ENCODE measurements at places on chromosomes 1 and 21.

GRCh38 chr1:1788646-1789431 lies 10.6 kb upstream of the NADK start:
- DNase-seq: no peak

DNA sequence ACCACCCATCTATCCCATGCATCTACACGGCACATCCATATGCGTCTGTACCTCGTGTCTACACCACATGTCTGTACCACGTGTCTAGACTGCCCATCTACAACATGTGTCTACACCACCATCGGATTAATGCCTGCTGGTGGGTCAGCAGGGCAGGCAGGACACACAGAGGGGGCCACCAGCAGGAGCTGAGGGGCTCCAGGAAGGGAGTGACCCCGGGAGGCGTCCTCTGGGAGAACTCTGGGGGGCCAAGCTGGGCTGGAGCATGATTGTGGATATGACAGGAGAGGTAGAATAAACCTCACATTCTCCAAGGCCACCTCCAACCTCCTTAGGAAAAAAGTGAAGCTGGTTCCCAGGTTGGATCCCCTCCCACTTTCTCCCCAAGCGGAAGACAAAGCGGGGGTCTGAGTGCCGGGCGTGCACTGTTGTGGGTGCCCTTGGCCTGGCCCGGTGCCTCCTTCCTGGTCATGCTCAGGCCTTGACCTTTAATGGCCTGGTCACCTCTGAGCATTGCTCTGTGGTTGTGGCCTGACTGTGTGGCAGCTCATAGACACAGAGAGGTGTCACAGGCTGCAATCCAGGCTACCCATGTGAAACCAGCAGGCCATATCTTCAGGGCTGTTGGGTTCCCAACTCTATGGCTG lies 881 bp upstream of the ACTRT2 start:
- no peak for DNase-seq

- no peak for DNase-seq
Observed at GRCh38 chr1:199084293-199084692, 445.5 kb downstream of the PTPRC start.

- DNase-seq: no peak
Observed at GRCh38 chr1:152013664-152014237, 20.1 kb upstream of the S100A10 start.

DNA sequence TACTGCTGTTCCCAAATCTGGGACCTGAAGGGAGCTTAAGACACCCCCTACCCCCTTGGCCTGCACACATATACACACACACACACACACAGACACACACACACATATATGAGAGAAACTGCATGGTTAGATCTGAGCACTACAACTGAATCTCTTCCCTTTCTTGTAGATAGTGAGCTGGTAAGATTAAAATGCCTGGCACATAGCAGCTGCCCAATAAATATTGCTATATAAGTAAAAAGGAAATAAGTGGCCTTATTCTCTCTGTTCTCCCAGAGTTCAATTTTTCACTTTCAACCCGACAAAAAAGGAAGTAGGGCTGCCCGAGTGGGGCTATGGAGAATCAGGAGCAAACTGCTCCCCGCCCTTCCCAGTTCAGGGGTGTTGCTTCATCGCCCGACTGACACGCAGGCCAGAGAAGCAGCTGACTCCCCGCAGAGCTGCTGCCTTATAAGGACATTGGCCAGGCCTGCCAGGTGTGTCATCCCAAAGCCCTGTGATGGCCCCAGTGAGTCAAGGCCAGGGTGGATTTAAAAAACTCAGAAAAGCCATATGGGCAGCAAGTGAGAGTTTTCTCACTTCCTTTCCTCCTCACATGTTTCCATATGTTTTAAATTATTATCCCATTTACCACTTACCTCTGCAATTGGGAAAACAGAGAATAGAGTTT lies 106.5 kb upstream of the SLC44A3 start:
- no peak for DNase-seq

DNA sequence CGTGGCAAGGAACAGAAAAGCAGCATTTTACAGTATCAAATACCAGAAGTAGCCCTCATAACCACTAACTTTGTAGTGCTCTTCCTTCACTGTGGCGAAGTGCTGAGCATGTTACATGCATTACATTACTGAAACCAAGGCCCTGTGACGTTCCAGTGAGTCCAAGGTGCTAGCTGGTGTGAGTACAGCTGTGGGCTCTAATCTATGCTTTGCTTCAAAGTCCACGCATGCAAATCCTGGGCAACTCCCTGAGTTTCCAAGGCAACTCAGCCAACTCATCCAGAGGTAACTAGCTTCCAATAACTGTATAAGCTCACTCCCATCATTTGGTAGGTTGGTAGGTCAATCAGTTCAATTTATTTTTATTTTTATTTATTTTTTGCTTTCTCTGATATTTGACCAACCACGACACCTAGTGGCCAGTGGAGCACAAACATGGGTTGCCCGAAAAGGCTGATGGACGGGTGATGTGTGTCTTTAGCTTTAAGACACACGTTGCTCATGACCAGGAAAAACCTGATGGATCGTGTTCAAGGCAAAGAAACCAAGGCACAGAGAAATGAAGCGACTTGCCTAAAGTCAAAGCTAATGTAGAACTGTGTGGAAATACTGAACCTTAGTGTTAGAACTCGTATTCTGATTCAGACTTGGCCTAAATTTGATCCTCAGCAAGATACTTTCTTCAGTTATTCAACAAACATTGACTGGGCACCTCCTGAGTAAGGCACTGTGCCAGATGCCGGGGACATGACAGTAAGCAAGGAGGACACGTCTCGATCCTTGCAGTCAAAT lies 73.0 kb downstream of the GNG12 start:
- DNase-seq: no peak

DNA sequence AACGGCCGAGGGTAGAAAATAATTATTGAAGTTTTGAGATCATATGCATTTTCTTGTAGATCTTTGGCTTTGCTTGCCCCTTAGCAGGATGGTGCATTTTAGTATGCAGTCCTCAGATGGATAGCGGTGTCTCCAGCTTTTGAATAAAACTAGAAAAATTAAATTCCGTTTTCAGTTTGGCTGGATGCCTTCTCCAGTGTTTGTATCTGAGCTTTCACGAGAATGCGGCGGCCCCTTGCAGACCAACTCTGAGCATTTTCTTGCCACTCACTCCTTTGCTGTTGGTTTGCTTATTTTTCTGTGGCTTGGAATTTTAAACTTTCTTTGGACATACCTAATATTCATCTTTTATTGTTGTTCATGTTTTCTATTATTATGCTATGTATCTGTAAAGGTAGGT lies 192.6 kb downstream of the NFIA start:
- no peak for DNase-seq

DNA sequence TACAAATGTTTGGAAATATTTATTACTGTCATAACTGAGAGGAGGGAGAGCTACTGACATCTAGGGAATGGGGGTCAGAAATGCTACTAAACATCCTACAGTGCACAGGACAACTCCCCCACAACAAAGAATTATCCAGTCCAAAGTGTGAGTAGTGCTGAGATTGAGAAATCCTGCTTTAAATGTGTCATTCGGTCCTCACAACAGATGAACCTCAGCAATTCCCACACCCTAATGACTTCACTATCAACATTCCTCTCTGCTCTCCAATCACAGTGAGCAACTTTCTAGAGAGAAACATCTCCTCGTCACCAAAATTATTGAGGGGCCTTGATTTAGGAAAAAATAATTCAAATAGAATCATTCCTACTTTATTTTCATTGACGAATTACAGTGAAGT lies 18.0 kb downstream of the OMA1 start:
- no peak for DNase-seq

- no peak for DNase-seq
Observed at GRCh38 chr1:29249951-29250581, 13.7 kb downstream of the PTPRU start.

- no peak for DNase-seq
Observed at GRCh38 chr1:172417557-172417956, 2.9 kb upstream of the C1orf105 start.

- no peak for DNase-seq
Observed at GRCh38 chr1:161730050-161730564, 8.8 kb downstream of the FCRLB start.

DNA sequence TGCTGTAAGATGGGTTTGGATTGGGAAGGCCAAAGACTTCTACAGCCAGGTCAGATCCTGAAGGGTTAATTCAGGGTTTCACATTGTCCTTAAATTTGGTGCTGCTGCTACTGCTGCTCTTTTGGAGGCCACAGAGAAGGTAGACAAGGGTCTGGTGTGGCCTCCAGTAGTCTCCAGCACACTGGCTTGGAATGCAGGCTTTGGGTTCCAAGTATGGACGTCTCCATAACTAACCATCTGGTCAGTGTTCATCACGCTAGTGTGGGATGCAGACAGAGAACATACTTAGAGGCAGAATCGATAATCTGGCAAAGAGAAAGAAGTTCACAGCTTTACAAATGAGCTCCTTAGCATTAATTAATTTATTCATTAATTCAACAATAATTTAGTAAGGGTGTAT lies 154.1 kb downstream of the ZBTB18 start:
- no peak for DNase-seq

DNA sequence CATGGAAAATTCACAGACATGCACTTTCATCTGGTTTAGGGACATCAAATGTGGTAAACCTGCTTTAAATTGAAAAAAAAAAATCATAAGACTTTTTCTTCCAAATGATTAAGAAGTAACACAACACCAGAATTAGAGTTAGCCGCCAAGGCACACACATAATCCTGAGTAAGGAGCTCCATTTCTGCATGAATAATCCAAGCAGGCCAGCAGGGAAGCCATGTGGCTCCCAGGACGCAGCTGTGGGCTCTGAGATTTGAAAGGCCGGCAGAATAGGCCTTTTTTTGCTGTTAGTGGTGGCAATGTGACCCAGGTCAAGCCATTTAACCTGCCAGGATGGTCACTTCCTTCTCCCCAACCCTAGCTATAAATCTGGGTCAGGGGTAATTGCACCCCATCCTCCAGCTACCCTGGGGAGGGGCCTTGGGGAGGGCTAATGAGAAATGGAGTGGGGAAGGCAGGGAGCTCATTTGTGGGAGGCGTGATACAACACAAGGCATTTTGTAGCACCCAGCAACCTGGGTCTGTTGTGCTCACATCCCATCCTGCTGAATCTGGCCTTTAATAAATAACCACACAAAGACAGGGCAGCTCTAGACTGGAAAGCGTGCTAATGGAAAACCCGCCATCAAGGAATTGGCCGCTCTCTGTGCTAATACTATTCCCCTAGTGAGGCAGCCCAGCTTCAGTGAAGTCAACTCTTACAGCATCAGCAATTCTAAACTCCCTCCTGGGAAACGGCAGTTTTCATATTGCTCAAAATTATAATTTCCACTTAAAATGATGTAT lies 178.5 kb downstream of the RHOU start:
- no peak for DNase-seq

GRCh38 chr1:208225954-208226937 lies 17.9 kb downstream of the PLXNA2 start:
- no peak for DNase-seq

GRCh38 chr1:23163395-23163794 lies 5.3 kb downstream of the LUZP1 start:
- DNase-seq: no peak

DNA sequence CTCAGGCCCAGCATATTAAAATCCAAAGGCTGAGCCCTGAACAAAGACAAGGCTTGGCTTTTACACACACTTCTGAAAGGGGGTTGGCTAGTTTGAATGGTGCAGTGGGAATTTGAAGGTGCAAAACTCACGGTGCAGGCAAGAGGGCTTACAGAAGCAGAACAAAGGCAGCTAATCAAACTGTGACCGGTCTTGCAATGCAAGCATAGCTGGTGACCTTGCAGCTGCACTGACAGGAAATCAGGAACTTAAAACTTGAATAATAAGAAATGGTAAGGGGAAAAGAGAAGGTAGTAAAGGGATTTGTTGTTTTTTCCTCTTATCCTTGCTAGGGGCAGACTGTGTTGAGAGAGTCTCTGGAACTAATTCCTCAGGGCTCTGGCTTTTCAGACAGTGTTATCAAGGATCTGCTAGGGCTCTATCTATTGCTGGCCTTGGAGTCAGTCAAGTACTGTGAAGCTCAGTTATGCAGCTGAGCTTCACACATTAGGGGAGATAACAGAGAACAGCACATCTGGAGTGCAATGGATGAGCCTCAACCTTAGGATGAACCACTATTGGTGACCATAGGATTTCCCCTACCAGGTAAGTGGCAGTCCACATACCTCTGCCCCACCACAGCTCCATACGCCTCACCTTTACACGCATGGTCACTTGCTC lies 97.6 kb downstream of the PPIAL4G start:
- DNase-seq: no peak

DNA sequence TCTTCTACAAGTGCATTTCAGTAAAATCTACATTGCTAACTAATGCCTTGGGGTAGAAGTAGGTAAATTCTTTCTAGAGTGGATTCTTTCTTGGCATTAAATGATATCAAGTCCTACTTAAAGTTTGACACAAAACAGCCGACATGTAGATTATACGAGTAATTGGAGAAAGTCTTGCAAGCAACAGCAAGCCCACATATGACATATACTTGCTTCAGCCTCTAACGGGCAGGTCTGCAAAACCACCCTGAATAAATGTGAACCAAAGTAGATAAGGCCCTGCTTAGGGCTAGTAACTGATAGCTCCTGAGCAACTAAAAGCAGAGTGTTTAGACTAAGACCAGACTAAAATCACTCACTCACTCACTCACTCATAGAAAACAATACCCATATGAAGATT lies 203.2 kb downstream of the LTN1 start:
- no peak for DNase-seq
